Hematopoietic multipotent progenitor cell treated with erythropoietin and hydrocortisone succinate and interleukin-3 and kit ligand, for 17 days (in vitro differentiated cells): ENCODE measurements at places on chromosomes 13 and 19.

DNA sequence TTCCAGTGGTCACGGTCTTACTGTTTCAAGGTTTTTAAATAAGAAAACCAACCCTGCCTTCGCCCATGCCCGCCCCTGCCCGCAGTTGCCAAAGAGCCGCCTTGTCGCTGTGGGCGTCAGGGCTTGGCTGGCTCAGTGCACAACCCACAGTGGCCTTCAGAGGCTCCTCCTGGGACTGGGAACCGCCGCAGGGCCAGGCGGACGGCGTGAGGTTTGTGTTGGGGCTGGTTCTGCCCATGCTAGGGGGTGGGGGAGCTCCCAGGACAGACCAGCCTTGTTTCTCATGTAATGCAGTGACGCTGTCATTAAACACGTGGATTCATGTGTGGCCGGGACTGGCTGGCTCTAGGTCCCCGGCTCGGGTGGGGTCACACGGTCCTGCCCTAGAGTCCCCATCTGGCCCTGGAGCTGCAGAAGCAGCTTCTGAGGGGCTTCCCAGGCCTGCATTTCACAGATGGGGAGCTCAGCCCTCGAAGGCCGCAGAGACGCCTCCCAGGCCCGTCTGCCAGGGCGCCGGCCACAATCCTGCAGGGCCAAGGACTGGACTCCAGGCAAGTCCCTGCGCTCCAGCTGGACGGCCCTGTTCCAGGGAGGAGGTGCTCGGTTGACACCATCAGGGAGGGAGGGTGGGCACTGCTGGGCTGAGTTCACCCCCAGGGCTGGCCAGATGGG is 2.4 kb upstream of the TEKTIP1 start:
- DNase-seq = no peak

- no peak for DNase-seq
Measured at GRCh38 chr19:56291867-56292266, 19.3 kb downstream of the EDDM13 start.

DNA sequence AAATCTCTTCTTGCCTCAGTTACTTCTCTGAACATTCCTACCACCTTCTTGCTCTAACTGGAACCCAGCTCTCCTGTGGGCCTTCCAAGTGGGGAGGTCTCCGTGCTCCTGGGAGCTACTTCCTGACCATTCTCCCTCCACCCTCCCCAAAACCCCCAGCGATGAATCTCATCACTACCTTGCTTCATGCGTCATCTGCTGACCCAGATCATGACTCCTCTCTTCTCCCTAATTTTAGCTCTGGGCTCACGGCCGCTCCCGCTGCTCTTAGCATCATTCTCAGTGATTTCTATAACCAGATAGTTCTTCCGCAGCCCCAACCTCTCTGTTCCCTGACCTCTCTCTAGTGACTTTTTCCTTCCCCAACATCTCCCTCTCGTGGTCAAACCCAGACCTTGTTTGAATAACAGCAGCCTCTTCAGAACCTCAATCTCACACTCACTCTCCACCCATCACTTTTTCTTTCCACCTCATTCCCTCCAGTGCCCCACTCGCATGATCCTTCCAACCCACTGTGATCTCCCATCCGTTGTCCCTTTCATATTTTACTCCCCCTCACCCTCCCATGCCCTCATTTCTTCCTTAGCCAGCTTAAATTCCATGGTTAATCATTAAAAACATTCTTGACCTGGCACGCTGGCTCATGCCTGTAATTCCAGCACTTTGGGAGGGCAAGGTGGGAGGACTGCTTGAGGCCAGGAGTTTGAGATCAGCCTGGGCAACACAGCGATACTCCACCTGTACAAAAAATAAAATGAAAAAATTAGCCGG is 21.8 kb downstream of the MRPS12 start:
- peak; percentile 25 for DNase-seq

GRCh38 chr19:36652958-36653357 is 13.7 kb downstream of the ZNF461 start:
- DNase-seq = no peak

- DNase-seq = no peak
Measured at GRCh38 chr13:73073050-73073449, 14.2 kb downstream of the KLF5 start.

- no peak for DNase-seq
Measured at GRCh38 chr19:18899624-18900560, 3.9 kb upstream of the CERS1 start.

GRCh38 chr13:109941951-109942350 is 155.6 kb upstream of the IRS2 start:
- DNase-seq = no peak

DNA sequence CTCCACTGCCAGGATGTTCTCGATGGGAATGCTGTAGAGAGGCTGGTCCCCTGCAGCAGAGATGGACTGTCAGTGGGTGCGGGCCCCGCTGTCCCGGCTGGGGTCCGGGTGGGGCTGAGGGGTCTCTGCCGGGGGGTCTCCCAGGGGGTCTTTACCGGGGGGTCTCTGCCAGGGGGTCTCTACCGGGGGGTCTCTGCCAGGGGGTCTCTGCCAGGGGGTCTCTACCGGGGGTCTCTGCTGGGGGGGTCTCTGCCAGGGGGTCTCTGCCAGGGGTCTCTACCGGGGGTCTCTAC is 25.7 kb upstream of the C13orf46 start:
- DNase-seq = no peak

- no peak for DNase-seq
Measured at GRCh38 chr13:24716011-24716410, 35.8 kb downstream of the ATP12A start.

DNA sequence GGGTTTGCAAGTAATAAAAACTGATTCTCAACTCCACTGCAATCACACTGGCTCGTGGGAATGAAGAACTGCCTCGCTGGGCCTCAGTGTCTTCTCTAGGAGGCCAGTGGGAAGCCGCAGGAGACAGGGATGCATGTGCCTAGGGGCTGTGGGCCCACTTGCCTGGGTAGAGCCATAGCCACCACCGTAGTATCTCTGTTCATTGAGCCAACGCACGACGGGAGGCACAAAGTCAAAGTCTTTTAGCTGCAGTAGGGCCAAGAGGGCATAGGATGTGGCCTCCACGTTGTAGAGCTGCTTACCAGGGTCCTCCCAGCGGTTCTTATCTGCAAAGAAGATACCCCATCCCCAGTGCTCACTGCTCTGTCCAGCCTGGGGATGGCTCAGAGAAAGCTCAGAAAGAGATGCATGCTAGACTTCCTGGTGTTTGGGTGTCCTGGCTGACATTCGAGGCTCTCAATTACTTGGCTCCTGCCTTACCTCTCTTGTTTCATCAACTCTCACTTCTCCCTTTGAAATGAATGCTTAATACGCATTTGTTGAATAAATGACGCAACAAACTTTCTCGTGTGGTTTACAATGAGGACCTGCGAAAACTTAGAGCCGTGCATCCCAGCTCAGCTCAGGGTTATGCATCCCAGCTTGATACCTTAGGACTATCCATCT is 16.1 kb upstream of the TNFSF14 start:
- DNase-seq = no peak

DNA sequence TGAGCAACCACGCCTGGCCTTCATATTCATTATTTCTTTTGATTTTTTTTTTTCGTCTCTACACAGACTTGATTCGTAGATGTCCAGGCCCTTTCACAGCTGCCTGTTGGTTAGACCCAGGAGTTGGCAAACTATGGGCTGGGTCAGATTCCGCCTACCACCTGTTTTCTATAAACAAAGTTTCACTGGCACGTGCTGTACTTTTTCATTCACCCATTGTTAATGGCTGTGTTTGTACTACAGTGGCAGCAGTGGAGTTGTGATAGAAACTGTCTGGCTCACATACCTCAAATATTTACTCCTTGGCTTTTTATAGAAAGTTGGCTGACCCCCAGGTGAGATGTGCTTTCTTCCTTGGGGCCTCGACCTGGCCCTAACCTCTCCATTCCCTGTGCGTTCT is 72.9 kb upstream of the TEX29 start:
- no peak for DNase-seq

- DNase-seq = no peak
Measured at GRCh38 chr13:30727491-30728355, 7.6 kb upstream of the ALOX5AP start.
